ENCODE measurements at places on chromosomes 3 and 15. TPM values are rescaled to one million over a fixed set of nuclear protein-coding genes. Genes with fewer than 3 reads are reported as not detected.

- H3K27ac ChIP-seq, result no peak overlapping the region
- H3K36me3 ChIP-seq, result no peaks in the 10 kb centered on the region
These were observed 410.6 kb upstream of the THRB start for GRCh38 chr3:24905266-24905665.

DNA sequence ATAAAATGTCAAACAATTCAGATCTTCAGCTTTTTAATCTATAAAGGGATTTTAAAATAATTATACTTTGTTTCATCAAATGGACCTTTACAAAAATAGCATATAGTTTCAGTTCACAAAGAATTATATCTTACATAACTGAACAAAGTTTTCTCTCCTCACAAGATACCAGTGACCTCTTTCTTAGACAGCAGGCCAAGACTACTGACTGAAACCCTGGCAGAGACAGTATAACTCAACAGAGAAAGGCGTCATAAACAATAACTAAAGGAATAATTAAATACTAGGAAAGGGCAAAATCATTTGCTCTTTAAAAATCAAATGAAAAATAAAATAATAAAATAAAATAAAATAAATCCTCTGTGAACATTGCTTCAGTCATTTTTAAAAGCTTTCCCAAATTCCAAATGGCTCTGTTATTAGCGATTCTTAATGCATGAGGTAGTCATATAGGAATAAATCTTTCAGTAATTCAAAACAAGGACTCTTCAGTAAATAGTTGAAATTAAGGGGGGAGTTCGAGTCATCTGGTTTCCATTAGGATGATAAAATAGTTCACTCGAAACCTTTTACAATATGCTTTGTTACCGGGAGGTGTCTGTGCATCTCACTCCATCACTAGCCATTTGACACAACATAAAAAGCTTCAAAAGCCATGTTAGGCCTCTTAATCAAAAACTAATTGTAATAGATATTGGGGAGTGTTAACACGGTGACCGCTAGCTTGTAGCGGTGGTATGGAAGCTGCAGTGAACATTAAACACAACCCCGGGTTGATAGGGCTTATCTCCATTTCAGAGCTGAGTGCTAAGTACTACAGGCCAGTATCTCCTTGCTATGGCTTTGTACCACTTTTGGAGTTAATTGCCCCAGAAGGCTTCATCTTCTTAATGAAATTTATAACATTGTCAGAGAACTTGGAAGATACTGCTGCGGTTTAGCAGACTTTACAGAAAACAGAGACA lies 142.9 kb upstream of the NR2F2 start:
- H3K27ac ChIP-seq, result no peak overlapping the region
- H3K4me3 ChIP-seq, result no peak overlapping the region
- no peaks in the 10 kb centered on the region for H3K36me3 ChIP-seq
- no peak for DNase-seq

GRCh38 chr15:47587940-47588802 lies 129.1 kb upstream of the SEMA6D start:
- no peaks in the 10 kb centered on the region for H3K36me3 ChIP-seq
- no peaks in the 10 kb centered on the region for H3K4me1 ChIP-seq
- H3K27ac ChIP-seq, result no peak overlapping the region
- DNase-seq, result no peak

FURIN gene
- 32.1 TPM for total RNA-seq

- no peak overlapping the region for H3K4me3 ChIP-seq
- DNase-seq, result no peak
- H3K27me3 ChIP-seq, result no peaks in the 10 kb centered on the region
- no peak overlapping the region for H3K27ac ChIP-seq
- H3K4me1 ChIP-seq, result no peaks in the 10 kb centered on the region
These were observed 127.7 kb downstream of the LRRC3B start for GRCh38 chr3:26750263-26750662.

PLA2G4E gene
- total RNA-seq, result not detected

PLXNB1 gene
- total RNA-seq, result 115 TPM

GLCE gene
- total RNA-seq, result 16.2 TPM

- H3K4me1 ChIP-seq, result no peaks in the 10 kb centered on the region
- H3K27me3 ChIP-seq, result no peaks in the 10 kb centered on the region
- no peak overlapping the region for H3K4me3 ChIP-seq
- no peak overlapping the region for H3K27ac ChIP-seq
- H3K36me3 ChIP-seq, result no peaks in the 10 kb centered on the region
- DNase-seq, result no peak
These were observed 25.1 kb downstream of the SOX14 start for GRCh38 chr3:137789236-137789635.

GRCh38 chr15:75235051-75235673 lies 23.0 kb upstream of the GOLGA6C start:
- H3K36me3 ChIP-seq, result no peaks in the 10 kb centered on the region
- no peak overlapping the region for H3K4me3 ChIP-seq
- H3K4me1 ChIP-seq, result no peaks in the 10 kb centered on the region

DNA sequence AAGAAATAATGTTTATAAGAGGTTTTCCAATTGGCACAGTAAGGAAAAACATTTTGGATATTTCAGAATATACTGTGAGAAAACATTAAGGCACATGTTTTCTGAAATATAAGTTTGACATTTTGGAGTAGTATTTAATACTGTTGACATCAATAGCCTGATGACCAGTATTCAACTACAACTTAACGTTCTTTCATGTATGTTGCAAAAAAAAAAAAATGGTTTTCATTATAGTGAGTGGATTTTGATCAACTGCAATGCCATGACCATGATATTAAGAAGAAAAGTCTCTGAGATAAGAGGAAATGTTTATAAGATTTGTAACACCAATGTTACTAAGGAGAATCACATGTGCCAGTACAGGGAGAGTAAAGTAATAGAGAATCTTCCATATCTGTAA lies 252.8 kb upstream of the RORA start:
- H3K4me1 ChIP-seq, result no peaks in the 10 kb centered on the region
- no peak overlapping the region for H3K4me3 ChIP-seq
- no peak for DNase-seq

DNA sequence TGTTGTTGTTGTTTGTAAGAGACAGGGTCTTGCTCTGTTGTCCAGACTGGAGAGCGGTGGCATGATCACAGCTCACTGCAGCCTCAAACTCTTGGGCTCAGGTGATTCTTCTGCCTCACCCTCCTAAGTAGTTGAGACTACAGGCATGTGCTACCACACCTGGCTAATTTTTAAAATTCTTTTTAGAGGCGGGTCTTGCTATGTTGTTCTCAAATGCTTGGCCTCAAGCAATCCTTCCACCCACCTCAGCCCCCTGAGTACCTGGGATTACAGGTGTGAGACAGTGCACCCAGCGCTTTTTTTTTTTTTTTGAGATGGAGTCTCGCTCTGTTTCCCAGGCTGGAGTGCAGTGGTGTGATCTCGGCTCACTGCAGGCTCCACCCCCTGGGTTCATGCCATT lies 46.7 kb downstream of the TMOD3 start:
- no peak for DNase-seq
- no peaks in the 10 kb centered on the region for H3K36me3 ChIP-seq
- no peak overlapping the region for H3K27ac ChIP-seq
- no peaks in the 10 kb centered on the region for H3K4me1 ChIP-seq
- no peak overlapping the region for H3K4me3 ChIP-seq

NMNAT3 gene
- total RNA-seq, result 3.5 TPM

DNA sequence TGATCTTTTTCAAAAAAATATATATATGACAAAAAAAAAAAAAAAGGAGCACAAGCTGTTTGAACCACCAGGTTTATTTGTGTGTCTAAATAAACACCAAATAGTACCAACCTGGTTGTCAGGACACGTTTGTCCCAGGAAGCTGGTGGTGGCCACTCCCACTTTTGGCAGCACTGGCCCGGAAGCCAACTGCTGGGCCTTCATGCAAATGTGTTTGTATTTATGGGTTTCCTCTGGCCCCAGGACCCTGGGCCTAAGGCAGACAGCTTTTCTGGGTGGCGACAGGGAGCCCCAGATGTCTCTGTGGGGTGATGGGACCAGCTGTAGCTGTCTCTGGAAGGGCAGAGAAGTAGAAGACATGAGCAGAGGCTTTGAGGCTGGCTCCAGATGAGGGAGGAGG lies 31.6 kb downstream of the PRKCD start:
- no peaks in the 10 kb centered on the region for H3K27me3 ChIP-seq
- H3K27ac ChIP-seq, result no peak overlapping the region
- H3K4me1 ChIP-seq, result no peaks in the 10 kb centered on the region

IGSF11 gene
- 1.6 TPM for total RNA-seq

DNAH12 gene
- not detected for total RNA-seq

GRCh38 chr3:39062180-39062579 lies 10.4 kb downstream of the WDR48 start:
- no peaks in the 10 kb centered on the region for H3K4me1 ChIP-seq
- no peak for DNase-seq
- no peak overlapping the region for H3K27ac ChIP-seq
- H3K27me3 ChIP-seq, result no peaks in the 10 kb centered on the region
- no peak overlapping the region for H3K4me3 ChIP-seq

LMCD1 gene
- 30.1 TPM for total RNA-seq

C3orf85 gene
- total RNA-seq, result not detected

CORO2B gene
- total RNA-seq, result 3.4 TPM

DNA sequence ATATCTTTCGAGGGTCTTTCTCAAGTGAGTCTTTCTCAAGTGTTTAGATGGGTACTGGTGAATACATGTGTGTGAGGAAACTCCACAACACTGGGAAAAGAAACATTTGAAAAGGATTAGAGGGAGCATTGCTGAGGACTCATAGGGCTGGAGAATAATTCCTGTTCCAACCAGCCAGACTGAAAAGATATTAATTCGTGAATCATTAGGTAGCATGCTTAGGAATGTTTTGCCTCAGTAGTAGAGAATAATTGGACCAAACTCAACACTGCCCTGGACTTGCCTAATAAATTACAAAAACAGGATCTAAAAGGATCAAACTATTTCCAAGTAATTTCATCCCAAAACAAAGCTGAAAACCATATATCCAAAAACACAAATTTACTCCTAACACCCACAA lies 17.3 kb downstream of the PP2D1 start:
- H3K27me3 ChIP-seq, result no peaks in the 10 kb centered on the region
- no peak overlapping the region for H3K27ac ChIP-seq
- H3K4me3 ChIP-seq, result no peak overlapping the region

DNA sequence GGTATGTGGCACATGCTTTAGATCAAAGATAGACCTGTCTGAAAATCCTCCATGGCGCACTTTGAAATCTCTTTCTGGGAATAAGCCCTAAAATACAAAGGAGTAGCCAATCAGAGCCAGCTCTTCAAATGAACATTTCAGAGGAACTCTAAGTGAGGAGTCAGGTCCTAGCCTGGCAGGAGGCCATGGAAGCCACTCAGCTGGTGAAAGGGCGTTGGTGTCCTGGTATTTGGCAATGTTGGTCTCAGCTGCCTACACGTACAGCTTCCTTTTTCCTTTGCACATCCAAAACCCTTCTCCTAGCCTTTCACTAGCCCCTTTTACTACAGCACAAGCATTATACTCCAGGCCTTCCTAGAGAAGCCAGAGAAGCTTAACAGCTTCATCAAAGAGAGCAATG lies 5.5 kb downstream of the WDR73 start:
- DNase-seq, result no peak
- H3K27ac ChIP-seq, result no peak overlapping the region
- no peaks in the 10 kb centered on the region for H3K27me3 ChIP-seq
- H3K36me3 ChIP-seq, result peaks cover 32% of the 10 kb centered on the region

DNA sequence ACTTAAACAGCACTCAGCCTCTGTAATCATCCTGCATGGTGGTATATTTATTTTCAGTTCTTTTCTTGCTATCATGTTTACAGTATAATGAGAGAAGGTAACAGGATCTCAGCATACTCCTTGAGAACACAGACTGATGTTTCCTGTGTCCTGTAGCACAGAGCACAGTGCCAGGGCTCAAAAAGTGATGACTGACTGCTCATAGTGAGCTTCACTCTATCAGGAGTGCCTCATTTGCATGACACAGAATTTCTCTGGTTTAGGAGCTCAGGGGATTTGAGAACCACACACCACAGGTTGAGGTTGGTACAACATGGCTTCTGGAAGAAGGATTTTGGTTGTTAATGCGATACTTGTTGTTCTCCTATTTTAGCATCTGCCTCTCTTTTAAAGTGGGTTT lies 68.5 kb upstream of the SLC2A2 start:
- no peaks in the 10 kb centered on the region for H3K36me3 ChIP-seq
- no peak overlapping the region for H3K27ac ChIP-seq
- no peaks in the 10 kb centered on the region for H3K27me3 ChIP-seq
- no peak overlapping the region for H3K4me3 ChIP-seq

CCR3 gene
- not detected for total RNA-seq

KLF15 gene
- 19.5 TPM for total RNA-seq

DNA sequence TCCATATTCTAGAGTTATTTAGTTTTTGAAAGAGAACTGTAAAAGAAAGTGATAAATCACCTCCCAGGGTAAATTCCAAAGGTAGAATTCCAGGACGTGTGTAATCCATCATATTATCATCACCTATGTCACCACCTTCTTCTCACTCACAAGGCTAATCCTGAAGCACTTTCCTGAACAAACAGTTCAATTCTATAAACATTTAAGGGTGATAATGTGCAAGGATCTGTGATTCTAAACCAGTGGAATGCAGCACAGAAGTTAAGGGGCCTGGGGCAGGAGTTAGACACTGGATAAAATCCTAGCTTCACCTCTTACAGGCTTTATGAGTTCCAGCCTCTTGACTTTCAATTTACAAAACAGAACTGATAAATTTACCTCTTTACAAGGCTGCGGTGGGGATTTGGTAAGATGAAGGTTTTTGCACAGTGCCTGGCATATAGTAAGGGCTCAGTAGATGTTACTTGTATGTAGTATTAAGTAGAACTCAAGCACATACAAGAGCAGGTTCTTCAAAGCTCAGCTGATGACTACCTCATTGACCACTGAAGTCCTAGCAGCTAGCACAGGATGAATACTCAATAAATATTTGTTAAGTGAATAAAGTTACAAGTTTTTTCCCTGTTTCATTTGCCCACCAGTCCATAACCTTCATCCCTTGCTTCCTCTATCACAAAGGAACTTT lies 47.3 kb upstream of the CCDC80 start:
- no peak for DNase-seq
- no peak overlapping the region for H3K4me3 ChIP-seq
- H3K36me3 ChIP-seq, result no peaks in the 10 kb centered on the region
- no peaks in the 10 kb centered on the region for H3K27me3 ChIP-seq

Measured in H1 (cell line).